H7 (cell line): ENCODE measurements at places on chromosomes 13 and 19.

- no peak for DNase-seq
These were observed 215.5 kb downstream of the POSTN start for GRCh38 chr13:37383046-37383445.

DNA sequence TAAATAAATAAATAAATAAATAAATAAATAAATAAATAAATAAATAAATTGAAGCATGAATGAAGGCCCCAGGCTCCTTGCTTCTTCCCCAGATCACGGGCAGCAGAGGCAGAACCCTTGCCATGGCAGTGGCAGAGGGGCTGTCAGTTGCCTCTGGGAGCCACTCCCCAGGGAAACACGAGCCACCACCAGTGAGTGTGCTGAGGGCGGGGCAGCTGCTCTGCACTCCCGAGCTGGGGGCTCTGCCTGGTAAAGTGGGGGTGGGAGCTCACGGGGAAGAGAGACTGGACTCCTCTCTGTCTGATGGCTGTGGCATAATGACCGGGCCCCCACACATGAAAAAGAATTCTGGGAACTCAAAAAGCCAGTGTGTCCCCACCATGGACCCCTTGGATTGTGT is 7.8 kb downstream of the FCAR start:
- DNase-seq: no peak

DNA sequence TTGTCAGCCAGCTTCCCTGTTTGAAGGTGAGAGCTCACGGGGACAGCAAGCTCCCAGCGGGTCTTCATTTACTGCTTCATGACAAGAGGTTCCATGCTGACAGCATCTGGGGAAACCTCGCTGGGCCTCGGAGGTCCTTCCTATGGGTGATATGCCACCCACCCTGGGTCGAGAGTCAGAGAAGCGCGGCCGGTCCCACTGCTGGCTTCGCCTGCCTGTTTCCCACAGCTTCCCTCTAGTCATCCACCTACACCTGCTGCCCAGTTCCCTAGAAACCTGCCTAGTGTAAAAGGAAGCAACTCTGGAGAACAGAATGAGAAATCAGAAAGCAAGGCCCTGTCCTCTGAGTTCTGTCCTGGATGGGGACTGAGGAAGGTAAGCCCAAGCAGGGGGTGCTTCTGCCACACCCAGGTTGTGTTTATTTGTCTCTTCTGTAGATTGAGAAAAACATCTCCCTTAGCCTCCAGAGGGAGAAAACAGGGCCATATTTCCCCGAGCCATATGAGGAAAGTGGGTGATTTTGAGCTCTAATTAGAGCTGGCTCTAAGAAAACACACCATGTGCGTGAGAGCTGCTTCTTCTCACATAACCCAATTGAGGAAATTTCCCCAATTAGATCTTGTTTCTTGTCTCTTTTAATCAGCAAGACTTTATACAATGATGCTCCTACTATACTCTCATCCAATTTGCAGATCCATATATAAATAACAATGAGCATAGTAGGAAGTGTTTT is 504.3 kb downstream of the IRS2 start:
- DNase-seq: no peak

DNA sequence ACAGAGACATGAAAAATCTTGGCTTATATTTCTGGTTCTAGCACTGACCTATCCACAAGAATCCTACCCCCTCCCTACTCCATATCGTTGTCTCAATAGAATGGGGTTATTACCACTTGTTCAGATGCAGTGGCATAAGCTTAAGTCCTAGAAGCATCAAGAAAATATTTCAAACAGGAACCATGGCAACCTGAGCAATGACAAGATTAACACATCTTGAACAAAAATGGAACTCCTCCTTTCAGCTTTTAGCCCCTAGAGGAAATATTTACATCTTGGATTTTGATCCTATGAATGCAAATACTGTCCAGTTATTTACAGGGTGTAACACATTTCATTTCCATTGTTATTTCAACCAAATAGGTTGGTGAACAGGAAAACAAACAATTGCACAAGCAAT is 46.1 kb upstream of the TSC22D1 start:
- no peak for DNase-seq

- no peak for DNase-seq
These were observed 3.3 kb downstream of the AMER2 start for GRCh38 chr13:25168790-25169189.

GRCh38 chr13:71213252-71213821 is 653.7 kb downstream of the DACH1 start:
- no peak for DNase-seq

DNA sequence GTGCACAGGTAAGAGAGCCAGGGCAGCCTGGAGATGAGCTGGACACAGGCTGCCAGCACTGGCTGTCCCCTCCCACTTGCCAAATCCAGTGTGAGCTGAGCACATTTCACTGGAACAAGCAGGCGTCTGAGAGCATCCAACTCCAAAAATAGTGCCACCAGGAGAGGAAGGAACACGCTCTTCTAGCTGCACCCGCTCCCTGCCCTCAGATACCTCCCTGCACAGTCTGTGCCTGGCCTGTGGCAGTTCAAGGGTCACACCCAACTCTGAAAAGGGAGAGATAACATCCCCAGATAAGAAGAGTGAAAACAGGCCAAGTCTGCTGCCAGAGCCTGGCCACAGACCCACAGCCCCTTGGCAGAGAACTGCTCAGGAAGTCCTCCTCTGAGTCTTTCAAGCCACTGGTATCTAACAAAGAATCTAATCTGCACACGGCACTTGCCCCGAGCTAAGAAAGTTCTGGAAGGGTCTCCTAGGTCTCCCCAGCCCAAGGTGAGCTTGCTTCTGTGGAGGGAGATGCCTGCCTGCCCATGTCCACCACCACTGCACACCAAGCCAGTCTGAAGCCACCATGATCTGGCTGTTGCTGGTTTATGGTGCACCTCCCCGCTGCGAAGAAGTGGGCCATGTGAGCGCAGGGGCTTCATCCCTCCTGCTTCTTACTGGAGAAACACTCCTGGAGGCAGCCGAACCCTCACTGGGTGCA is 14.7 kb downstream of the ELL start:
- DNase-seq: no peak

- DNase-seq: no peak
These were observed 6.0 kb downstream of the PLAUR start for GRCh38 chr19:43664018-43664417.

- DNase-seq: no peak
These were observed 27.1 kb upstream of the SLC7A9 start for GRCh38 chr19:32896516-32897214.

GRCh38 chr13:109146393-109146792 is 517.0 kb downstream of the MYO16 start:
- no peak for DNase-seq

GRCh38 chr13:40408602-40409001 is 257.8 kb downstream of the FOXO1 start:
- no peak for DNase-seq
